Bone marrow (tissue), 2 donors: ENCODE measurements at places on chromosomes 12 and 14.

DNA sequence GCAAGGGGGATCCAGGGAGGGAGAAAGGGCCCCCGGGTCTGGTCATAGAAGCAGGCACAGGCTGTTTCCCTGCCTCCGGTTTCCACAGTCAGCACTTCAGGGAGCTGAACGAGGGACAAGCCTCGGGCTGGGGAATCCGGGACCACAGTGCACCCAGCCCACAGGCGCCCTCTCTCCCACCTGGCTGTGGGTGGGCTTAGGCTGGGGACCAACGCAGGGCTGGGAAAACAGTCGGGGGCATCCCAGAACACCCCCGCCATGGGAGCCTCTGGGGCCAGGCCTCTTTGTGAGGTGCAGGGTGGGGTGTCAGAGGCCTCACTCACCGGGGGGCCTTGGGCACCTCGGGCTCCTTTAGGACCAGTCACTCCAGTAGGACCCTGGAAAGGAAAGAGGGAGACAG is 16.3 kb downstream of the TMEM106C start:
- no peak for DNase-seq

DNA sequence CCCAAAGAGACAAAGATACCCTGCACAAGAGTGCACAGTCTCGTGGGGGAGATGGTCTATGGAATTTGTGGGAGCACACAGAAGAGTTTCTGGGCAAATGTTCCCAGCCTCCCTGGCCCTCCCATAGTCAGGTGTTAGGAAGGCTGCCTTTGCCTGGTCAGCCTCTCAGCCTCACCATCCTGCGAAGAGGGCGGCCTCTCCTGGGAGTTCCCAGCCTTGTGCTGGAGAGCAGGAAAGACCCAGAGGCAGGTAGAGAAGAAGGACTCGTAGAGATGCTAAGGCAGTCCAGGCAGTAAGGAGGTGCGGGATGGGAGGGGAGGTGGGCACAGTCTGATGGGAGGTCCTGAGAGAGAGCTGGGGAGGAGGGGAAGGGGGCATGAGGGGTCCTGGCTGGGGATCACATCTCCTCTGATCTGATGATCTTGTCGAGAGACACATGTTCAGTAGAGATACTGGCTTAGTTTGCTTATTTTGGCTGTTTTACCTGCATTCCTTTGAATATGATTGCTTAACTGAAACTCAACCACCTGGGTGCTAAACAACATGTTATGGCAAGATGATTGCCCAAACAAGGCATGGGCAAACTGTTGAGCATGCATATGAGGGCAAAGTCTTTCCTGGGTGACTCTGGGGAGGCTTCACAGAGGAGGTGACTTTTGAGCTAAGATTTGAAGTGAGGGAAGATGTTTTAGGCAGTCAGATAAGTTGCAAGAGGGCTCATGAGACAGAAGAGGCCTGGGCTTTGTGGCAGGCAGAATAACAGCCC is 10.5 kb downstream of the SERPINA6 start:
- DNase-seq, result no peak

DNA sequence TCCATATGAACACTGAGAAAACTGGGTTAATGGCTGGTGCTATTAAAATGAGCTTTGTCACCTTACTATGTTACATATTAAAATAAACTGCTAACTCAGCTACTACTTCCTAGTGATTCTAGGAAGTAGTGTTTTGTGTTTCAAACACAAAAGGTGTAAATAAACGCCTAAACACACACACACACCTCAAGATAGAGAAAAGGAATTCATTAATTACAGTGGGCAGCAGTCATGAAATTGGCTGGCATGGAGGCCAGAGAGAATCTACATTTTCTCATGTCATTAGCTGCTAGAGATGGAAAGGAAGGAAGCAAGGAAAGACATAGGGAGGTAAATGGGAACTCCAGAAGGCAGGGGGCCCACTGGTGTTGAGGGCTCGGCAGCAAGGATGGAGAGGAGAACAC is 787 bp upstream of the PRMT5 start:
- no peak for DNase-seq

GRCh38 chr12:49331380-49332222 is 5.4 kb downstream of the C1QL4 start:
- DNase-seq, result no peak

DNA sequence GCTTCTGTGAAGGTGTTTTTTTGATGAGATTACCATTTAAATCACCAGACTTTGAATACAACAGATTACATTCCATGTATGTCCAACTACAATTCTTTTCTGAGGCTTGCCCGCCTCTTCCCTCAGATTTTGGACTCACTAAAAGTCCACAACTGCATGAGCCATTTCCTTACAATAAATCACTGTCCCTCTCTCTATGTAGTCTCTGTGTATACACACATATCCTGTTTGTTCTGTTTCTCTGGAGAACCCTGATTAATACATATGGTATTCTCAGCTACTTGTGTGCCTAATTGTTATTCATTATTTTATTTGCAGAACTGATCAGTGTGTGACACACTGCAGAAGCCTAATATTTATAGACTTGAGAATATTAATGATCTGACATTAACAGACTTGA is 2.4 kb upstream of the MIPOL1 start:
- no peak for DNase-seq

DNA sequence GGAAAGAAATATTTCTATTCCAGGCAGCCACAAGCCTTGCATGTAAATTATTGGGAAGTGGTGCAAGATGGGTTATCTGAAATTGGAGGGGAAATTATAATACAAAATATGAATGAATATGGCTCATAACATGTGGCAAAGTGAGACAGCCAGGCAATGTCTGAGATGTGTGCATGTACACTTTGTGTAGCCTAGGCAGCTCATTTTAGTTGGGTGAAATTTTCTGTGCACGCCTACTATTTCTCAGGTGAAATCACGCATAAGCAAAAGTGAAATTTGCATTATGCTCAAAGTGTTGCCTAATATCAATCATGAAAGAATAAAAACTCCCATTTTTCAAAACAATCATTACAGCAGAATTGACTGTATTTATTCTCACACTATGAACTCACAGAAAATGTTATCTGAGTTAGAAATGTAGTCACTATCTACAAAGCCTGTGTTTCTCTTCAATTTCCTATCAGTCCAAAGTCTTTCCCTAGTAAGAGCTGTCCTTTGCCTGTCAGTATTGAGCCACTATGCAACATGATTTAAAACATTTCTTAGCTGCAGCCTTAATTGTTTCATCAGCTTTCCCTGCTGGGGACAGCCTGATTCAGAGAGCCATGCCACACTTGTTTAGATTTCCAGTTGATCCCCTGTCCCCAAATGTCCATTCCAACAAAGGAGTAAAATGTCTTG is 80.7 kb downstream of the EPS8 start:
- DNase-seq, result no peak

- no peak for DNase-seq
Measured at GRCh38 chr14:102419716-102420115, 57.0 kb downstream of the TECPR2 start.
